ENCODE measurements at places on chromosomes 4 and X.

DNA sequence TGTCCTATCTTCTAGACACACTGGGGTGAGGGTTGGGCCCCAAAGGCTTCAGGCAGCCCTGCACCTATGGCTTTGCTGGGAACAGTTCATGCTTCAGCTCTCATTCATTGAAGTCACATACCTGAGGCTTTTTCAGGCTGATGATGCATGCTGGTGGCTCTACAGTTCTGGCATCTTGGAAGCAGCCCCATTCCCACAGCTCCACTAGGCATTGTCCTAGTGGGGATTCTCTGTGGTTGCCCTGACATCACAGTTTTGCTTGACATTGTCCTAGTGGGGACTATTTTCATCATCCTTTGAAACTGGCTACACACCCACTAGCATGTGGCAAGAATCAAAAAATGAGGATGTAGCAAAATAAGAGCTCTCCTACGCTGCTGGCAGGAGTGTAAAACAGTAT, 37.7 kb upstream of the C4orf17 start:
- no peak for DNase-seq

- DNase-seq = peak; percentile 30
Measured at GRCh38 chr4:6918338-6918737, 8.7 kb downstream of the TBC1D14 start.

DNA sequence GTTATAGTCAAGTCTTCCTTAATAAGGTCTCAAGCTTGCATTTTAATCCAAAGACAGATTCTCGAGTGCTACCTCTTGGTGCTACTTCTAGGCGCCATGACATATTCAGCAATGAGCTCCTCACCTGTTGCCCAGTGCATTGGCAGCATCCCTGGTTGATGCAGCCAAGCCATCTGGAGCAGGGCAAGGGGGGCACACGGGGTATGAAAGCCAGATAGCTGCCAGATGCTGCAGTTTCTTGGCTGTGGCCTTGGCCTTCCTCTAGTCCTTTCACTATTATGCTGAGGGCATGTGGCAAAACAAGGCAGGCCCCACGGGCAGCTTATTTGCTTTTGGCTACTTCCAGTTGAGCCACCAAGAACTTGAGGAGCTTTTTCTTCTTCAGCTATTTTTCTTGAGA, 168.6 kb upstream of the PGRMC2 start:
- no peak for DNase-seq

DNA sequence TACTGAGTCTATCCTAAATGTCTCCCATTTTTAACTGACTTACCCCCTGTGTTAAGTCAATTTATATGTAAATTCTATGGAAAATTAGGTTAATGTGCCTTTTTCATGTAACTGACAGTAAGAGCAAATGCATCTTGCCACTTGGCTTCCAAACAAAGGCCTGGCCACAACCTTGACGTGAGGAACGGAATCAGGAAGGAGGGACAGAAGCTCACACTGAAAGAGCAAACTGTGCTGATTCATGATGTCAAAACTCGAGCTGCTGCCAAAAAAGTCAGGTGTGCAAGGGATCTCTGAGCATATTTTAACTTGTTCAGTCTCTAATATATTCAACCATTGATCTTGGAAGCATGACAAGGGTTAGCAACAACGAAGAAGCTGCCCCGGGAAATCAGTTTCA, 35.8 kb downstream of the GPM6A start:
- no peak for DNase-seq

GRCh38 chrX:16992445-16992844, 46.0 kb downstream of the REPS2 start:
- DNase-seq = no peak

- no peak for DNase-seq
Measured at GRCh38 chr4:127629371-127629770, 3.4 kb upstream of the INTU start.
